Stimulated activated CD4-positive, alpha-beta T cell treated with anti-CD3 and anti-CD28 coated beads, Interleukin-1b, Interleukin-23, amount 100 ng/mL, for 1 hour (primary cell): ENCODE measurements at places on chromosomes 11 and 22.

DNA sequence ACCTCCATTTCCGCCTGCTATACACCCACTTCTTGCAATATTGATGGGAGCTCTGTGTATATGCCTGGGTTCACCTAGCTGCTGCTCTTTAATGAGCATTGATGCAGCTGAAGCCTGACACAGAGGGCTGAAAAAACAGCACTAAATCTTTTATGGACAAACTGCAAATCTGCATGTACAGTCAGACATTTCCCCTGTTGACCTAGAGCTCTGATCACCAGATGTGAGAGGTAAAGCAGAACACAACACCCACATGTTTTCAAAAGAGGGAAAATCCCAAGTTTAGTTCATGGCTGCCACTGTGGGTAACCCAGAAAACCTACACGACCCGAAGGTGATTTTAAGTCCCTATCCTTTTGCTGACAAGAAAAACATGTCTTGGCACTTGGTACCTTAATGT is 303.0 kb upstream of the PITPNB start:
- DNase-seq, result no peak

DNA sequence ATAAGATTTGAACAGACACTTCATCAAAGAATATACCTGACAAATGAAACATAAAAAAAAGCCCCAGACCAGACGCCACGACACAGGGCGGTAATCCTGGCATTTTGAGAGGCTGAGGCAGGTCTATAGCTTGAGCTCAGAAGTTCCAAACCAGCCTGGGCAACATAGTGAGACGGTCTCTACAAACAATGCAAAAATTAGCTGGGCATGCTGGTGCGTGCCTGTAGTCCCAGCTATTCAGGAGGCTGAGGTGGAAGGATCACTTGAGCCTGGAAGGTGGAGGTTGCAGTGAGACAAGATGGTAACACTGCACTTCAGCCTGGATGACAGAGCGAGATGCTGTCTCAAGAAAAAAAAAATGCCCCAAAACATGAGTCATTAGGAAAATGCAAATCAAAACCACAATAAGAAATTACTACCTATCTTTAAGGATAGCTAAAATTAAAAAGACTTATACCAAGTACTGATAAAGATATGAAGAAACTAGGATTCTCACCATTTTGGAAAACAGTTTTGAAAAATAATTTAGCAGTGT is 91.7 kb upstream of the GRAMD1B start:
- DNase-seq, result no peak

- no peak for DNase-seq
Measured at GRCh38 chr11:93974759-93975158, 46.4 kb upstream of the HEPHL1 start.

DNA sequence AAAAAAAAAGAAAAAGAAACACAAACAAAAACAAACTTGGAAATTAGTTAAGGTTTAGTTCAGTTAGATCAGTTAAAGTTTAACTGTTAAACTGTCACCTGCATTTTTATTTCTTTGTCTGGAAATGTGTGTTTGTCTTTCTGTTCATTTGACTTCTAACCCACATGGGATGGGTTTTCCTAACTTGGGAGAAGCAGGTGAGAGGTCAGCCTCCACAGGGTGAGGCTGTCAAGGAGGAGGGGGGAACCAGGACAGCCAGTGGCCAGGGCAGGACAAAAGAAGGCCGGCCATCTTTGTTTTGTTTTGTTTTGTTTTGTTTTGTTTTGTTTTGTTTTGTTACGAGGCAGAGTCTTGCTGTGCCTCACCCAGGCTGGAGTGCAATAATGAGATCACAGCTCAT is 13.4 kb upstream of the GCAT start:
- DNase-seq, result no peak

GRCh38 chr11:65214212-65214845 is 32.6 kb downstream of the CAPN1 start:
- no peak for DNase-seq

DNA sequence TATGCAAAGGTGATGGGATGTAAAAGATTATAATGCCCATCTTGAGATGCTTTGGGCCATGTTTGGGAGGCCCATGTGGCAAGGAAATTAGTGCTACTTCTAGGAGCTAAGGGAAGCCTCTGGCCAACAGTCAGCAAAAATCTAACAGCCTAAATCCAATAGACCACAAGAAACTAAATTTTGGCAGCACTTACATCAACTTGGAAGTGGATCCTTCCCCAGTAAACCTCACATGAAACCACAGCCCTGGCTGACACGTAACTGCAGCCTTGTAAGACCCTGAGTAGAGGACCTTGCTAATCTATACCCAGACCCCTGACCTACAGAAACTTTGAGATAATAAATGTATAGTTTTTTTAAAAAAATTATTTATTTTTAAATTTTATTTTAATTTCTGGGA is 13.1 kb upstream of the GRK3 start:
- no peak for DNase-seq

GRCh38 chr11:115585361-115586024 is 81.3 kb upstream of the CADM1 start:
- DNase-seq, result no peak

- no peak for DNase-seq
Measured at GRCh38 chr11:69423611-69424385, 57.7 kb upstream of the LINC01488 start.

GRCh38 chr11:516400-516799 is 9.4 kb upstream of the RNH1 start:
- DNase-seq, result no peak

GRCh38 chr11:67629386-67630227 is at the start of gene NUDT8:
Gene NUDT8 (minus strand): TSS chr11:67629937. CDS start chr11:67629911, 26 bp downstream.
- DNase-seq, result peak; percentile 75

DNA sequence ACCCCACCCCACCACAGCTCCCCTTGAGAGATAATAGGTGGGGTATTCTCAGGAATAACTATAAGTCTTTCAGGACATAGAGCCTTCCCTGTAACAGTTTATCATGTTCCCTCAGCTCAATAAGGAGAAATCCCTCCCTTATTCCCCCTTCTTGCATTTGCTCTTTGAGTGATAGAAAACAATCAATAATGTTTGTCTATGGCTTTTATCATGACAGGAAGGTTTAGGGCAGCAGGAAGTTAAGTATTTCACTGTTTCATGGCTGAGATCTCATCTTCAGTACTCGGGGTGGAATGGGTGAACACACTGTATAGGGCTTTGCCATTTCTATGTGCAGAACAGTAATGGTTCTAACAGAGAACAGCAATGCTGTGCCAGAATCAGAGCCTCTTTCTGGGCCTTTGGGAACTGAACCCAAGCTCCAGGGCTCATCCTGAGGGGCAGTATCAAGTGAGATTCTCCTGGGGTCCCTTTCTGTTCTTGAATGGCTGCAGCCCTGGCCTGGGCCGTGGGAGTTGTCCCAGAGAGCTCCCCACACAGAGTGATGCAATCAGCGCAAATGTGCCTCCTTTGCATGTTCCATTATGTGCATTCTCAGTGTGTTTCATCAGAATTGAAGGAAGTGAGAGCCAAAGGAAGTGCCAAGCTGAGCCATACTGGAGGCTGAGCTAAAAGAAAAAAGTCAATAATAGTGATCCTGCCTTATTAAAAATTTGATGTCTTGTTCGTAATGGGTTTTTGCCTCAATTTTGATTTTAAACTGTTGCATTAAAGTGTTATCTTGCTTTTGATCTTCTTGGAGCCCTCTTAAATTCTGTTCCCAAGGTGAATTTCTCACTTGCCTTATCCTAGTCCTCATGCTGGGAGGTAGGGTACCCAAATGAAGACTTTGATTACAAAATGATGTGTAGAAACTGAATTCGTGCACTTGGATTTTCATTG is 2.9 kb upstream of the CYP2R1 start:
- DNase-seq, result no peak

- DNase-seq, result no peak
Measured at GRCh38 chr11:130847517-130847916, 68.8 kb downstream of the SNX19 start.

GRCh38 chr11:77035580-77035979 is 1.4 kb downstream of the B3GNT6 start:
- no peak for DNase-seq

- no peak for DNase-seq
Measured at GRCh38 chr22:44396727-44397722, 84.3 kb upstream of the SHISAL1 start.

GRCh38 chr11:116226731-116227130 is 546.1 kb downstream of the BUD13 start:
- no peak for DNase-seq

- DNase-seq, result no peak
Measured at GRCh38 chr22:45934659-45935341, 42.2 kb downstream of the WNT7B start.

- DNase-seq, result no peak
Measured at GRCh38 chr11:61157743-61158142, 3.5 kb downstream of the VPS37C start.

- no peak for DNase-seq
Measured at GRCh38 chr11:31397239-31397834, 27.7 kb downstream of the DNAJC24 start.

GRCh38 chr11:112408517-112408916 is 147.9 kb upstream of the PLET1 start:
- no peak for DNase-seq

- DNase-seq, result no peak
Measured at GRCh38 chr11:113106507-113106906, 145.3 kb downstream of the NCAM1 start.

DNA sequence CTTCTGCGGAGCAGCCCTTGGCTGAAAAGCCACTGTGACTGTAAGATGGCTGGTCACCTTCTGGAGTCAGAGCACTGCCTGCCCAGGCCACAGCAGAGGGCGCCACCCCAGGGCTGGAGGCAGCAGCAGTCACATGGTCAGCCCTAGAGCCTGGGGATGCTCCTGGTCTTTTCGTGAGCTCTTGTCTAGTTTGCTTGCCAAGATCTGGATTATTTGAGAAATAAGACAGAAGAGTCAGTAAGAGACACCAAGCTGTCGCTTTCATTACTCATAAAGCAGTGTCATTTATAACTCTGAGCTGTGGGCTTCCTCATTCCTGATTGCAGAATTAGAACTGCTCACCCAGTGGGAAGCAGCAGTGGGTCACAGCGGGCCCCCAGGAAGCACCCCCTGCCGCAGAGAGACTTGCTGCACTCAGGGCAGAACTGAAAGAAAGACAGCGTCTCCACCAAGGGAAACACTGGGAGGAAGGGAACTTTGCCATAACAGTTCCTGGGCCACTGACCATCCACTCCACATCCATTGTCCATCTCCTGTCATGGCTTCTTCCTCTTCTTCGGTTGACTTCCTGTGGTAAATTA is 56.7 kb downstream of the PPP6R2 start:
- DNase-seq, result no peak

- no peak for DNase-seq
Measured at GRCh38 chr11:43868852-43869567, 11.6 kb upstream of the ALKBH3 start.

DNA sequence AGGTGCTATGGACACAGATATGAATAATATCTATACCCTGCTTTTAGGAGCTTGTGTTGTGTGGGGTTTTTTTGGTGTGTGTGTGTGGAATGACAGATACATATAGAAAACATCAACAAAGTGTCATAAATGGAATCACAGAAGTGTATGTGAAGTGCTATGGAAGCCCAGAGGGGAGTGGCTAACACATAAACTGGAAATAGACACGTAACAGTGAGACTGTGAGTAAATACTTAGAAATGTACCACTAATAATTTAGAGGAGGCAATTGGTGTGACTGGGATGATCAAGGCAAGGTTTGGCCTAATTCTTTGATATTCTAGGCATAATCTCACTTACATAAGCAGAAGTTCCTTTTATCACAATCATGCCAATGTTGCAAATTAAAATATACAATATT is 169.3 kb upstream of the TENM4 start:
- no peak for DNase-seq

- DNase-seq, result no peak
Measured at GRCh38 chr11:70551351-70552166, 153.2 kb downstream of the CTTN start.
